Progenitor cell of endocrine pancreas (in vitro differentiated cells): ENCODE measurements at places on chromosomes 4 and X. TPM values are rescaled to one million over a fixed set of nuclear protein-coding genes. Genes with fewer than 3 reads are reported as not detected.

The REELD1 gene
- total RNA-seq: not detected in 2 replicates

The IGFBP7 gene
- total RNA-seq: 8.4 and 12.3 TPM in 2 replicates

The SFRP2 gene
- total RNA-seq: 1.3 and 3.2 TPM in 2 replicates

The MAGEA2 gene
- total RNA-seq: 0.22 TPM in 1 of 2 replicates, not detected in the other

The PPBP gene
- total RNA-seq: not detected in 2 replicates

The MAGEA4 gene
- not detected in 2 replicates for total RNA-seq

The ITIH6 gene
- not detected in 2 replicates for total RNA-seq

The JCHAIN gene
- total RNA-seq: not detected in 2 replicates
